Stimulated activated CD4-positive, alpha-beta T cell treated with anti-CD3 and anti-CD28 coated beads, Interleukin-4, amount 100 ng/mL, for 48 hours (primary cell): ENCODE measurements at places on chromosomes 13 and 19.

DNA sequence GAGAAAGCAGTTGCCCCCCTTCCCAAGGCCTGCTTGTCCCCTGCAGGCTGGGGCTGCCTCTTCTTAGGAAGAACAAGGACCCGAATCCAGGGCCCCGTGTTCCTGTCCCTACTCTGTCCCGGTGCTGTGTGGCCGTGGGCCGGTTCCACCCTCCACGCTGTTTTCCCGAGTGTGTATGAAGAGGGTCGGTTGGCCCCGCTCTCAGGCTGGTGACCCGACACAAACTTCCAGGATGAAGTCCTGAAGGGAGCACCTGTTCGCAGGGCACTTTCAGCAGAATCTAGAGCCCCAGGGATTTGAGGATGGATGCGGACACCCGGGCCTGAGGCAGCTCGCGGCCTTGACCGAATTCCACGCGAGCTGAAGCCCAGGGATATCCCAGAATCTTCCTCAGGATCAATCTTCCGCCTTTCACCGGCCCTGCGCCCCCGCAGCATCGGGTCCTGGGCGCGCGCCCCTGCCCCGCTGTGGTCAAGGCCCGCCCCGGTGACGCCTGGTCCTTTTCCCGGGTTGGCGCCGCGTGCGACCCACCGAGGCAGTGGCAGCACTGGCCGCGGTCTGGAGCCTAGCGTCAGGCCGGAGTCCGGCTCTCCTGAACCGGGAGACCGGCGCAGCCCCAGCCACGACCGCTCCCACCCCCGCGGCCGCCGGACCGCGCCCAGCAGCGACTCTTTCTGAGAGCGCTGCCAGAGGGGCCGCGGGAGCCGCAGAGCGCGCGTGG is 528 bp upstream of the CHST8 start:
- DNase-seq: no peak

DNA sequence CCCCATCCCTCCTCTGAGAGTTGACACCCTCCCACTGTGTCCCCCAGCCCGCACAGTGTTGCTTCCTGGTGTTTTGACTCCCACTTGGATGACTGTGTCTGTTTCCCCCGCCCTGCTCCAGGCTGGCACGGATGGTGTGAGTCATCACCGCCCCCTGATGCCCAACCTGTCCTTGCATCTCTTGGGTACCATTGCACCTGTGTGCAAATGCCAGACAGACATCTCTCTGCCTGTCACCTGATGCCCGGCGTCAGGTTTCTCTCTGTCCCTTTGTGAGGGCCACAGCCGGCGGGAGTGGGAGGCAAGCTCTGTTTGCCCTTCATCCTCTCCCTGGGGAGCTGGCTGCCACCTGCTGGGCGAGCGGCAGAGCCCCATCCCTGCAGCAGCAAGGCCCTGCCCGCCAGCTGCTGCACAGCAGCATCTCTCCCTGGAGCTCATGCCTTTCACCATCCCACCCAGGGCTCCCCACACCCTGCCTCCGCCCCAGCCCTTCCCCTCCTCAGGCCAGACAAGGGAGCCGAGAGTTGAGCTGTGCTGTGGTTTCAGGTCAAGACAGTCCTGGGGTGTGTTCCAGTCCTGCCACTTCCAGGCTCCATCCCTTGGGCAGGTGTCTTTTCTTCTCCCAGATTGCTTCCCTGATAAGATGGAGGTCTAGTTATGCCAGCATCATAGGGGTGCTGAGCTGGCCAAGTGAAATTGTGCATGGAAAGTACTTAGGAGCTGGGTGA is 29.7 kb downstream of the NKPD1 start:
- DNase-seq: no peak

DNA sequence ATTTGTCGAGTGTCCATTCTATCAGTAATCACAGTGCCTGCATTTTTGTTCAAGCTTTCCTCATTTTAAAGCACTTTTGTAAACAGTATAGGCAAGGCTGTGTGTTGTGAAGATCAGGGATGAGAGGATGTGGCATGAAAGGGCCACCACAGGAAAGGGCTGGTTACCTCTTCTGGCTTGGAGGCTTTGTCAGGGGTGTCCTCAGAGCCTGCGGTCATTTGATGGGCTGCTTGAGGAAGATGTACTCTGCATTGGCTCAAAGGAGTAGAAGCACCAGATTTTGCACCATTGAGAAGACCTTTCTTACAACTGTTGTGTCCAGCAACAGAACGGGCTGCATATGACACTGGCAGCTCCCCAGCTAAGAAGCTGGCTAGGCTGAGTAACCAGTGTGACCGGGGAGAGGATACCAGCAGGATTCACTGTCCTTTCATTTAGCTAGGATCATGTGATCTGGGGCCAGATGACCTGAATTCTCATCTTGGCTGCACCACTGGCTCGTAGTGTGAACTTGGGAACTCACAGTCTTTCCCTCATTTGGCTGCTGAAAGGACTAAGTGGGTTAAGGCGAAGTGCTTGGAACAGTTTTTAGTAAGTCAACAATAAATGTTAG is 380.2 kb downstream of the FGF9 start:
- no peak for DNase-seq

GRCh38 chr19:38915329-38916321 is 3.6 kb upstream of the CCER2 start:
- DNase-seq: no peak

DNA sequence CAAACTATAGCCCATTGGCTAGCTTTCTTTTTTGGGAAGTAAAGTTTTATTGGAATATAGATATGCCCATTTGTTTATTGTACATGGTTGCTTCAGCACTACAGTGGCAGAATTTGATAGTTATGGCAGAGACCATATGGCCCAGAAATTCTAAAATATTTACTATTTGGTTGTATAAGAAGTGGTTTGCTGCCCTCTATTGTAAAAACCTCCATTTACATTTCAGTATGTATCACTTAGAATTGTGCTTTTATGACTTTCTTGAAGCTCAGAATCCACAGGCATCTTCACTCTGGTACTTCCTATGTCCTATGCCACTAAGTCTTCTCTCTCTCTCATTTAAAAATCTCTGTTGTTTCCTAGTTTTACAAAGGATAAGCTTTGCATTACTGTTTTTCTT is 37.7 kb downstream of the DLEU7 start:
- no peak for DNase-seq

GRCh38 chr13:41458761-41459431 is 1.5 kb downstream of the RGCC start:
- DNase-seq: peak; percentile 50

- no peak for DNase-seq
These were observed 70.9 kb downstream of the TNFSF11 start for GRCh38 chr13:42644841-42645240.

DNA sequence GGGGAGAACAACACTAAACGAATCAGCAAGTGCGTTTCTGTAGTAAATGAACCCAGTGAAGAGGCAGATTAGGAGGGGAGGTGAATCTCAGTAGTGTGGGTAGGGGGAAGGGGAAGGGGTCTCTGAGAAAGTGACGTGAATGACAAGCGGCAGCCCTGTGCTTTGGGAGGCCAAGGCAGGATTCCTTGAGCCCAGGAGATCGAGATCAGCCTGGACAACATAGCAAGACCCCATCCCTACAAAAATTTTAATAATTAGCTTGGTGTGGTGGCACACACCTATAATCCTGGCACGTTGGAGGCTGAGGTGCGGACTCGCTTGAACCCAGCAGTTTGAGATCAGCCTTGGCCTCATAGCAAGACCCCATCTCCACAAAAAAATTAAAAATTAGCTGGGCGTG is 8.1 kb downstream of the PLK5 start:
- DNase-seq: no peak

DNA sequence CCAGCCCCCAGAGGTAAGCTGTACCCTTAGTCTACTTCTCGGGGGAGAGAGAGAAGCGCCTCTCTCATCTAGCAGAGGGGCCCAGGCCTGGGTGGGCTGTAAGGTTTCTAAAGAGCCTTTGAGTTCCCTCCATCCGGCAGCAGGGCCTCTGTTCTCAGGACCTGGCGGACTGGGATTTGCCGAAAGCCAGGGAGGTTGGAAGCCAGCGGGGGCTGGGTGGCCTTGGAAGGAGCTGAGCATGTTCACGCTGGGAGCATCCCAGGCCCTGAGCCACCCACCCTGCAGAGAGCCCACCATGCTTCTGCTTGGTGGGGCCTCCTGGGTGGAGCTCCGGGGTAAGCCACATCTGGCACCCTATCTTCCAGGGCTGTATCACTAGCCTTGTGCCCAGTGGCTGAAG is 7.8 kb downstream of the SLC7A10 start:
- no peak for DNase-seq

DNA sequence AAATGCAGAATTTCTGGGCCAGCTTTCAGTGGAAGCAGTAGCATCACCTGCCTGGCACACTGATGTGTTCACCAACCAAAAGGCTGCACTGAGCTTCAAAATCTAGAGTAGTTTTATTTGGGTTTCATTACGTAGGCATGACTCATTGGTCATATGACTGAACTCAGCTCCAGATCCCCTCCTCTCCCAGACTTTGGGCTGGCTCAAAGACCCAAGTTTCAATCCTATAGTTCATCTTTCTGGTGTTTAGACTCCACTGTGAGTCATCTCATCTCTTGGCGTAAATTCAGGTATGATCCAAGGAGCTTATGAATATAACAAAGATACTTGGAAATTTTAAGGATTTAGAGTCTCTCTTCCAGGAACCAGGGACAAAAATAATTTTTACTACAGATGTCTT is 17.7 kb downstream of the ZMYM5 start:
- no peak for DNase-seq

DNA sequence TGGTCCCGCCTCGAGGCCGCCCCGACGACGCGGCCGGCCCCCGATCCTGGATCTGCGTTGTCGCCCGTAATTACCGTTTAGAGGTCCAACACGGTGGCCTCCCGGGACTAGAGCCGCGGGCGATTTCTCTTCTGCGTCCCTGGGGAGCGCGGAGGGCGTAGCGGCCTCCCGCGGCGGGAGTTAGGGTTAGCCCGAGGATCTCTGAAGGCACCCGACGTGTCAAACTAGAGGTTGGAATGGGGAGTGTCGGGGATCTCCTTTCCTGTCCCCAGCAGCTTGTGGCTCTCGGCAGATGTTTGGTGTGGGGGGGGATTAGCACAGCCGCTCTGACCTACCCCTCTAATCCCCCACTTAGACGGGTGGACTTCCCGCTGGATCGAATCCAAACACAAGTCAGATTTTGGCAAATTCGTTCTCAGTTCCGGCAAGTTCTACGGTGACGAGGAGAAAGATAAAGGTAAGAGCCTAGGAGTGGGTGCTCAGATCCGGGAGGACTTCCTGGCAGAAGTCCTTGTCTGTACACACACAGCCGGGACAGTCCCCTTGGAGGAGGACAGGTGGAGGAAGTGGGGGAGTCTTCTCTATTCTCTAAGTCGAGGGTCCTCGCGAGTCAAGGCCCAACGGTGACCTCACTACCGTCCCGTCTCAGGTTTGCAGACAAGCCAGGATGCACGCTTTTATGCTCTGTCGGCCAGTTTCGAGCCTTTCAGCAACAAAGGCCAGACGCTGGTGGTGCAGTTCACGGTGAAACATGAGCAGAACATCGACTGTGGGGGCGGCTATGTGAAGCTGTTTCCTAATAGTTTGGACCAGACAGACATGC is 581 bp downstream of the CALR start:
- DNase-seq: no peak

GRCh38 chr13:57531256-57531655 is 100.3 kb upstream of the PCDH17 start:
- no peak for DNase-seq

GRCh38 chr19:39843919-39844793 is 2.0 kb downstream of the FBL start:
- DNase-seq: no peak

DNA sequence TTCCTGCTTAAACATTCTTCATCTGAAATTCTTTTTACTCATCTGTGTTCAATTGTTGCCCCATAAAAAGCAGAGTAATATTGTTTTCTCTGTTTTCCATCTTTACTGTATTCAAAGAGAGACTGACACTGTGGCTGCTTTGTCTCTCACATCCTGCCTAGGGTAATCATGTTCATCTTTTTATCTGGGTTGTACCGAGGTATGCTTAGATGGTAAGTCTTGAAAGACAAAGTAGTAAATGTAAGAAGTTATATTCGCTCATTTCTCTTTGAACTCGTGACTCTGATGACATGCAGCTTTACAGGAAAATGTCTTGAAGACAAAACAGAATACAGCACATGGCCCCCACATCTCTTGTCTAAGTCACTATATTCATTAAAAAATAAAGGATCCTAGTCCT is 20.0 kb upstream of the CYSLTR2 start:
- DNase-seq: no peak

- no peak for DNase-seq
These were observed 14.7 kb downstream of the FBXO27 start for GRCh38 chr19:39017646-39018045.

- no peak for DNase-seq
These were observed 67.6 kb upstream of the C13orf46 start for GRCh38 chr13:114041493-114041892.

DNA sequence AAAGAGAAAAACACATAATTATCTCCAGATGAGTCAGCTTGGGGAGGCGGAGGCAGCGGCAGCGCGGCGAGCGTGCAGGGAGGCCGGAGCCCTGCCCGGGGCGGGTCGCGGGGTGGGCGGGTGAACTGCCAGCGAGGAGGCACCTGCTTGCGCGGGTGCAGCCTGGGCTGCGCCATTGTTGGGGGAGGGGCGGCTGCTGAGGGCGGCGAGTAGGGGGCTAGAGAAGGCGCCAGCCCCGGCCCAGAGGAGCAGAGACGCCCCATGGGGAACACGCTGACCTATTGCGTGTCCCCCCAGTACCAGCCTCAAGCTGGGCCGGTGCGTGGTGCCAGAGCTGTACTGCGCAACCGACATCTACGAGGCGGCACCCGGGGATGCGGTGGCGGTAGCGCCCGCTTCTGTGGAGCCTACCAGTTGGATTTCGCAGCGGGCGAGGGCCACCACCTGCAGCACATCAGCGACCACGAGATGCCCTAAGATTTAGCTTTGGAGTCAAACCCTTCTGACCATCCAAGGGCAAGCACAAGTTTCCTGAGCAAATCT is 16.7 kb downstream of the ZNF100 start:
- DNase-seq: no peak

DNA sequence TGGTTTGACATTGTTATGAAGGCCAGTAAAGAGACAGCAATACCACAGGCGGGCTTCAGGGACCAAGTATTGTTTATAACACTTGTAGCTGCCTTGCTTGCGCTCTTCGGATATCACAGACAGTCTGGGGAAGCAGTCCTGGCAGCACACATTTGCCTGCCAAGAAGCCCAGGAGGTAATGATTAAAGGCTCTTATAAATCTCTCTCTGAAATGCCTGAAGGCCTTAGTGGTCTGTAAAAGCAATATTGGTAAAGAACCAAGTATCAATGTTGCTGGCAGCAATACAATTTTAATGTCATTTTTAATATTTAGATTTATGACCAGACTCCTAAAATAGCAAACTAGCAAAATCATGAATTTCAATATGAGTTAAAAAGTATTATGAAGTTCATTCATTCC is 1312.4 kb downstream of the PCDH9 start:
- DNase-seq: no peak

GRCh38 chr19:51097166-51097738 is 11.0 kb downstream of the CTU1 start:
- DNase-seq: peak; percentile 67

DNA sequence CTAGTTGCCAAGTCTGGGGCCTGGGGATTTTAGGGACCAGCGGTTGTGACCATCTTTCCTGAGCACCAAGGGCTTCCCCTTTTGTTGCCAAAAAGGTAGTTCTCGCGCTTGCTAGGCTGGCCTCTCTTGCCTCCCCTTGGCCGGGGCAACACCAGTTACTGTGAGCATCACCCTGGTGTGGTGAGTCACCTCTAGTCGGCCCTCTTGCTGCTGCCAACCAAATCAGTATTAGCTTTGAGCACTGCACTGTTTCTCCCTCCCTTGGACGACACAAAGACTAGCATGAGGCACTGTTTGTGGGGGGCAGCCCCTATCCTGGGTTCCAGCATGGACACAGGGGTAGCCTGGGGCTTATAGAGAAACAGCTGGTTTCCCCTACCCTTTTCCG is 6.9 kb downstream of the SYDE1 start:
- no peak for DNase-seq

- DNase-seq: no peak
These were observed 2.2 kb upstream of the VSTM2B start for GRCh38 chr19:29523568-29523967.

GRCh38 chr19:56899943-56900342 is 59.4 kb upstream of the PEG3 start:
- DNase-seq: no peak
